ENCODE measurements at places on chromosomes 1 and 21. TPM values are rescaled to one million over a fixed set of nuclear protein-coding genes. Genes with fewer than 3 reads are reported as not detected.

GRCh38 chr1:85571828-85572227, 8.7 kb upstream of the CCN1 start:
- DNase-seq, result no peak

DNA sequence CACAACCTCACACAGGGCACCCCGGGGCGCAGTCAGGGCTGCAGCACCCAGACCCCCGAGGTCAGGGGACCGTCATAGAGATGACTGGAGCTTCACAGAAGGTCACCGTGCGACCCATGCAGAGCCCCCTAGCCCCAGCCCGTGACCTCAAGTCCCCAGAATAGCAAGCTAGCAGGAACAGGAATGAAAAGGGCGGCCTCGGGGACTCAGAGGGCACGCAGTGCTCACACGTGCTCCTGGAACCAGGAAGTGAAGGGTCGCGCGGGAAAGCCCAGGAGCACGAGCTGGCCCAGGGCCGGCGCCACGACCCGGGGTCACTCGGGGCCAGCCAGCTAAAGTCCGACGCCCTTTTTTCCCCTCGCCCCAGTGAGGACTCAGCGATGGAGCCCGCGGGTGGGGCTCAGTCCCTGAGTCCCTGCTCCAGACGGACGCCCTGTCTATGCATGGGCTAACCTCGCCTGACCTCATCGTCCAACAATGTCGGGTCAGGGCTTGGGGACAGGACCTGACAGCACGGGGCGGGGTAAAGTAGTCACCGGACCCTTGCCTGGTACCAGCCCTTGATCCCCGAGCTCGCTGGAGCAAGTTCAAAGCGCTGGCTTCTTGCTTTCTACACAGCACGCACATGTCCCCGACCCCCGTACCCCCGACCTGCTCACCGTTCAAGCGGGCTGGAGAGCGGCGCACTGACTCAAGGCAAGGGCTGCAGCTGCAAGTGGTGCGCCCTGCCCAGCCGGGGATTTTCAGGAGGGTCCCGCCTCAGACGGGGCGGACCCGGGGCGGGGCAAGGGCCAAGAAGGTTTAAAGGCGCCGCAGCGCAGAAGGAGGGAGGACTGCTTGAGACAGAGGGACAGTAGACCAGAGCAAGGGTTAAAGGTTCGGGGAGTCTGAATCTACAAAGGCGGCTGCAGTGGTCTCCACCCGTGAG, at the start of gene TAGLN2:
Gene TAGLN2, minus strand, starts transcription at position 717 of the 928 bp plus-strand sequence. CDS start 4,998 bp downstream, outside the sequence.
- DNase-seq, result peak; percentile 79

DNA sequence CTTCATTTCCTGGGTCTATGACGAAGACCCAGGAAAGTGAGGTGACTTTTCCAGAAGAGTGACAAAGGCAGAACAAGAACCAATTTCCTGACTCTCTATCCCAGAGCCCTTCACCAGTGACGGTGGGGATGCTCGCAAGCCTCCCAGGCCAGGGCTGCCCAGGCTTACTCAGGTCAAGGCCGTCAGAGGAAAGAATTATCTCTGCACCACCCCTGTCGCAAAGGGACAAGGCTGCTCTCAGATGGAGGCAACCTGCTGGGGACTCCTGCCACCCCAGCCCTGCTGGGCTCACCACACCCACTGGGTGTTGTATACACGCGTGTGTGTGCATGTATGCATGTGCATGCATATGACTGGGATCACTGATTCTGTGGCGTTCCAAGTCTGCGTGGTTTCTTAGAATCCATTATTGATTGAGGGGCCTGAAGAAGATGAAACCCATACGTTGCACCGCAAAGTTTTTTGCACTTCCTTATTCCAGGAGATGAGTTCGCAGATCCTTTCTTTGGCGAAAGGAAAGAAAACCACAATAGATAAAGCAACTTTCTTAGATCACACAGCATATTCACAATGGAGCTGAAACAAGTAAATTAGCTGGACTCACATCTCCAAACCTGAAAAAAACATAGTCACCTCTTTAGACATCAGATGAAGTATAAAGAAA, 255.8 kb downstream of the RHOU start:
- no peak for DNase-seq

GRCh38 chr1:245086389-245086969, 68.3 kb upstream of the KIF26B start:
- no peak for DNase-seq

DNA sequence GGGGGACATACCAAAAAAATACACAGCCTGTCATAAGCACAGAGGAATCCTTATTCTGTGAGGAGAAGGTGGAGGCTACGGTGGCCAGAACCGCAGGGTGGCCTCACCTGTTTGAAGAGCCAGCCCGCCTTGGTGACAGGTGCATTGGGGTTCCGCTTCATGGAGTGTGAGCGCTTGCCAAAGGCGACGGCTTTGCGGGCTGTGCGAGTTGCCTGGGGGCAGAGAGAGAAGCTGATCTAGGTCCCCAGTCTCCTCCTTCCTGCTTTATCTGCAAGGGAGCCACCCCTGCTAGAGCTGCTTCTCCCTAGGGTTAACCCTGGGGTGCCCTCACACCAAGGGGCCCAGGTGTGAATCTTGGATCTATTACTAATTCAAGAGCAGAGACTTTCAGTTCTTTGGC, 54.3 kb upstream of the GOLT1A start:
- DNase-seq, result no peak

- DNase-seq, result peak; percentile 5
Observed at GRCh38 chr1:59947047-59947938, 20.7 kb upstream of the CYP2J2 start.

GRCh38 chr1:24190983-24191461, 3.9 kb upstream of the IFNLR1 start:
- no peak for DNase-seq

Gene TNNI3K
- not detected for total RNA-seq

Gene ELF3
- total RNA-seq, result 0.11 TPM

GRCh38 chr1:3543076-3544039, 68.0 kb downstream of the MEGF6 start:
- DNase-seq, result no peak

Gene PRKCZ
- total RNA-seq, result 13.8 TPM

DNA sequence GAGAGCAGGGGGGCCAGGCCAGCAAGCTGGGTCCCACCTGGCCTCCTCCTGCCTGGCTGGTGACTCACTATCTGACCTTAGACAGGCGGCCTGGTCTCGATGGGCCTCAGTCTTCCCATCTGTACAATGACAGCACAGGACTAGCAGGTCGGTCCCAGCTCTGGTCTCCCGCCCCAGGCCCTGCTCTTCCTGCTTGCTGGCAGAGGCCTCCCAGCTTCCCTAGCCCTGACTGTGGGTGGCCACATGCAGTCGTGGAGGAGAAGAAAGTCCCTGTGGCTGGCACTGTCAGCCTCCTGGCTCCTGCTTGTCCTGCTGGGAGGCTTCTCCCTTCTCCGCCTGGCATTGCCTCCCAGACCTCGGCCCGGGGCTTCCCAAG, 817 bp downstream of the EXTL1 start:
- DNase-seq, result no peak

Gene CELA3A
- not detected for total RNA-seq

DNA sequence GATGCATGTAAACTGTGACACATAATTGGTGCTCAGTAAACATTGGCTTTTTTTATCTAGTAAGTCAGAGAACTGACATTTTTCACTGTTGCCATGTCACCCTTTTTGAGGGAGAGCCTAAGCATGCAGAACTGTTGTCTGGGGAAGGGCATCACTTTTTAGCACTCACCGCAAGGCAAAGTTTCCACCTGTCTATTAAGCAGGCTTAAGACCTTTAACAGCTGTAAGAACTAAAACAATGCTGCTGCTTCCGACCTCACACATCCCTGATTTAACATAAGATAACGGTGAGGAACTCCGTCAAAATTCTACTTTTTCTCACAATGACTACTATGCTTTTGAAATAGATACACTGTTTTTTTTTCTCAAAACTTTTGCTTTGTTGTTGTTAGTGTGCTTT, 554.8 kb downstream of the NUF2 start:
- DNase-seq, result no peak

- DNase-seq, result no peak
Observed at GRCh38 chr1:59967141-59967697, 40.6 kb upstream of the CYP2J2 start.

- no peak for DNase-seq
Observed at GRCh38 chr1:167773516-167773915, 51.7 kb downstream of the MPZL1 start.

- no peak for DNase-seq
Observed at GRCh38 chr1:36782785-36783184, 251.5 kb downstream of the GRIK3 start.

Data from CD8-positive, alpha-beta memory T cell (primary cell).